ENCODE measurements at places on chromosomes 2 and 18.

- peak; percentile 15 for DNase-seq
These were observed 43.8 kb downstream of the CDH19 start for GRCh38 chr18:66560094-66560493.

- DNase-seq = no peak
These were observed 57.6 kb downstream of the SFXN5 start for GRCh38 chr2:73013936-73014335.

- no peak for DNase-seq
These were observed 29.6 kb downstream of the CYRIA start for GRCh38 chr2:16635791-16636699.

GRCh38 chr18:11700876-11701275 lies 11.8 kb downstream of the GNAL start:
- DNase-seq = no peak

DNA sequence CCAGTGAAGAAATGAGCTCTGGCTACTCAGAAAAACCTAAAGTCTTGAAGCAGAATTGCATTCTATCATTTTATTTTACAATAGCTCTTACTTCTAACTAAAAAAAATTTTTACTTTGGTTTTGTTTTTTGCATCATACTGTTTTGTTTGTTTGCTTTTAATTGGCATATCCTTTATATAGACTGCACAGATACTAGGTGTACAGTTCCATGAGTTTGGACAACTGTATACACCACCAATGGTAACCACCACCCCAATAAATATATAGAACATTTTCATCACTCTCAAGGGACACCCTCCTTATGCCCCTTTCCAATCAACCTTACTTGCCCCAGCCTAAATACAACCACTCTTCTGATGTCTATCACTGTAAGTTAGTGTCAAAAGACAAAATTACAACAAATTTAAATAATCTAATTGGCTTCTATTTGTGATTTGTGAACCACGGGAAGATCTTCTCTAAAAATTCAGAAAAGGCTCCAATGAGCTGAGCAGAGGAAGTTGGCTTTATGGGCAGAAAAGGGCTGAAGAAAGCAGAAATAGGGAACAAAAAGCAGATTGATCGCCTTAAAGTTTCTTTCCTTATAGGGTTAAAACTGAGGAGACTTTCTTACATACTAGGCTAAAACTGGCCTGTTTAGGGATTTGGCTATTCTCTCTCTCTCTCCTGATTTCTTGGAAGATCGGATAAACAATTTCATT lies 22.2 kb upstream of the SOS1 start:
- no peak for DNase-seq

GRCh38 chr18:8602040-8602439 lies 7.2 kb upstream of the RAB12 start:
- no peak for DNase-seq

GRCh38 chr2:118611691-118612090 lies 235.8 kb downstream of the EN1 start:
- no peak for DNase-seq

DNA sequence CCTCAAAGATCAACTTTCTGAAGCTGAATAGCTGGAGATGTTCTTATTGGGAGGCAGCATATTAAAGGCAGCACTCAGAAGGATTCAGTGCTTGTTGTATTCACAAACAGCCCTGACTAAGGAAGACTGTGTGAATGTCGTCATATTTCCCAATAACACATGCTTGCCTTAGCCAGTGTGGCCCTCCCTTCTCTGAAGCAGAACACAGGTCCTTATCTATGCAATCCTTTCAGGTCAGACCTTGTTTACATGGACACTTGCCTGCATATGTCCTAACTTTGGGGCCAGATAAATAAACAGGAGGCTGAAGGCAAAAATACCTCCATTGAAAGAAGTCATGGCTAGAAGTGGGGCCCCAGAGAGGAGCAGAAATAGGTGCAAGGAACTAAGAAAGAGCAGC lies 97.2 kb downstream of the SLC4A3 start:
- DNase-seq = no peak

- no peak for DNase-seq
These were observed 81.3 kb downstream of the NFATC1 start for GRCh38 chr18:79476918-79477571.

DNA sequence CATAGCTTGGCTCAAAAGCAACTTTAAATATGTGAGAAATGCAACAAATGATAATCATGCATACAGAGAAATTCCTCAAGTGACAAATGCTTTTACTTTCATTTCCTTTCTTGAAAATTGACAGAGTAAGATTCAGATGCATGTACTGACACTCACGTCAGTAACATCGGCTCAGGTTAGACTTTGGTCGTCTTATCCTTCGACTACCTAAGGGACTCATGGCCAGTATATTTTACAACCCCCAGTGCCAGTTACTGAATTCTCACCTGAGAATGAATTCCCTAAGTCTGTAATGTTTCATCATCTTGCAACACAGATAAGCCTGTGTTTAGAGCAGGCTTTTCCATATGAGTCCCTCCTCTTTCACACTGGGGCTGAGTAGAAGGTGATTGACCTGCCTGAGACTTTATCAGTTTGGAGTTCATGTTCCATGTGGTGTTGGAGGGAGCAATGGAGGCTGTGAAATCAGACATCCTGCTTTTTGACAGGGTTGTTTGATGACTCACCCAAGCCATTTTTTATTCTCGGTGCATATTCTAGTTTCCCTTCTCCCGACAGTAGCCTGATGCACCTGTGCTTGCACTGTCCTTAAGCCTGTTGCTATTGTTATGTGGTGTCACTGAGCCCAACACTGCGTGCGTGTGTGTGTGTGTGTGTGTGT lies 30.5 kb upstream of the ATP8B1 start:
- no peak for DNase-seq

GRCh38 chr2:218289639-218290315 lies 2.5 kb downstream of the TMBIM1 start:
- no peak for DNase-seq

GRCh38 chr2:233199870-233200269 lies 51.6 kb upstream of the ATG16L1 start:
- DNase-seq = no peak

- no peak for DNase-seq
These were observed 29.4 kb upstream of the REEP1 start for GRCh38 chr2:86366651-86367498.

GRCh38 chr2:241859017-241859435 lies 332 bp upstream of the PDCD1 start:
- no peak for DNase-seq

DNA sequence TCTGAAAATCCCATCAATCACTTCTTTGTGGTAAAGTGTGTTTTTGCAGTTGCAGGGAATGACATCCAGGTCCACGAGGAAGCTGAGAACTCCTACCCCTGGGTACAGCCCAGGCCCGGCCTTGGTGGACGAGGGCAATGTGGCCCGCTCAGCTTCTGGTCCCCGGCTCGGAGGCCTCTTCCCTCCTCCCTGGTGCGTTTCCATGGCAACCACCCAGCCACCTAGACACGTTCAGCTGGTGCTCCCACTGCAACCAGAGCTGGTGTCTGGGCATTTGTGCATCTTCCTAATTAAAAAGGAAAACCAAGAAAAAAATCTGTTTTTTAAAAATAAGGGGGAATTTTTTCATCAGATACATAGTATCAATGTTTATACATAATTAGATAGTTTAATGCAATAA lies 603.6 kb upstream of the SALL3 start:
- DNase-seq = no peak

DNA sequence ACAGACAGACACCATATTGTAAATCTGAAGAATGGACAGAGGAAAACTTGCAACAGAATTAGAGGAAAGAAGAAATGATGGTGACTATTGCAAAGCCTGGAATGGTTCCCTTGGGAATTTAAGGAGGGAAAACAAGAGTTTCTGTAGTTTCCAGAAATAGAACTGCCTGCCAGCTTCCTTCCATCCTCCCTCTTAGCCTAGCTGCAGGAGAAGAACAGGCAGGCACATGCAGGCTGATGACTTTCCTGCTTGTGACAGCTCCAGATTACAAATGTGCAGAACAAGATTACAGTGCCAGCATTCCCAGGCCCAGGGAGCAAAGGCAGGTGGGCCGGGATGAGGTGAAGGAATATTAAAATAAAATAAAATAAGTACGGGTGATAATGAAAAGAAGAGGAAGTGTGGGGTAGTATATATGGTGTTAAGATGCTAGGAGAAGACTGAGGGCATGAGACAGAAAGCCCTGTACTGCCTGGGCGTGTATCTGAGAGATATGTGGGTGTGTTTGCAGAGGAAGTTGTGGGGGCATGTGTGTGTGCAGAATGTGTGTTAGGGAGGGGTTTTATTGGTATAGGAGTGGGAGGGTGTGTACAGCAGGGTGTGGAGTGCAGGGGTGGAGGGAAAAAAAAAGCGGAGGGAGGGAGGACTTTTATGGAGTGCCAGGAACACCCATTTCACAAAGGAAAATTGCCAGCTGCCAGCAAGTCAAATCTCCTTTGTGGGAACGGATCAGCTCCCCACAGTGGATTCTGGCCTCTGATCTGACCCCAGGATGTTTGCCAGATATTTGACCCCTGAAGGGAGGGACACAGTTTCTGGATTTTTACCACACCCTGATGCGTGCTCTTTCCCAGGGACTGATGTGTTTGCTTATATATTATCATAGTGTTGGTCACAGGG lies 43.9 kb upstream of the NEMP2 start:
- no peak for DNase-seq

DNA sequence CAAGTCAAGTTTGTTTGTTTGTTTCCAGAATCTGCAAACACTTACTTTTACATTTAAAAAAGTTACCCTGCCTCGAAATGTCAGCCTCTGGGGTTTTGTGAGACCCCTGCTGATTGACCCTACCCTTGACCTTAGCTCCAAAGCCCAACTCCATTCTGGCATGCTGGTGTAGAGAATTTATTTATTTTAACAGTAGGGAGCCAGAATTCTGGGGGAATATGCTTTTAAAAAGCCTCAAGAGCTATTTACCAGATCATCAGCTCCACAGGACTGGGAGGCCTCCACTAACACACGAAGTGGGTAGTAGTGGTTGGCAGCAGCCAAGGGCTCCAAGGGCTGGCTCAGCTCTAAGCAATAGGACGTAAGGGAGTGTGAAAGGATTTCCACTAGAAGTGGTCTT lies 23.2 kb upstream of the GREB1L start:
- DNase-seq = no peak

DNA sequence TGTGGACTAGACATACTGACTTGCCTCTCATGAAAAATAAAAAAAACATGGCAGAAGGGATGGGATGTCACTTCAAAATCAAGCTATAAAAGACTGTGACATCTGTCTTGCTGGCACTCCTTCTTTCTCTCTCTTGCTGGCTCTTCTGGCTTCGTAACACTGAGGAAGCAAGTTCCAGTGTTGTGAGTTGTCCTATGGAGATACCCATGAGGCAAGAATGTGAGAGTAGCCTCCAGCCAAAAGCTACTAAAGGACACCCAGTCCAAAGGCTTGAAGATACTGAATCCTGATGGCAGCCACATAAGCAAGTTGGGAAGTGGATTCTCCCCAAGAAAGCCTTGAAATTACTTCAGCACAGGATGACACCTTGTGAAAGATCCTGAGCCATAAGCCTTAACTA lies 376.1 kb upstream of the TMEFF2 start:
- no peak for DNase-seq

DNA sequence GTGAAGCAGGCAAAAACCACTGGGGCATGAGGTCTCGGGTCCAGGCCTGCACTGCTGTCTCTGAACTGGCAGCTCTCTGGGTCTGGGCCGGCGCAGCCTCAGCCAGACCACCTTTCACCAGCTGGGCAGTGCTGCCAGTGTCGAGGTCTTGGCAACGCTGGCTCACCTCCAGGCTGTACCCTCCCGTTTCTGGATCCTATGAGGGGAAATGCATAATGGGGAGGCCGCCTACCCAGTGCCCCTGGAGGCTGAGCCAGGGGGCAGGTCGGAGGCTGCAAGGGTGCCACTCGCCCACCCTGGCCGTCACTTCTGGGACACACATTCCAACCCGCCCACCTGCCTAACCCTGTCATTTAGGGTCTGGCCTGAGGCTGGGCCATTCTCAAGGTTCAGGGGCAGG lies 24.6 kb downstream of the KIF1A start:
- no peak for DNase-seq

DNA sequence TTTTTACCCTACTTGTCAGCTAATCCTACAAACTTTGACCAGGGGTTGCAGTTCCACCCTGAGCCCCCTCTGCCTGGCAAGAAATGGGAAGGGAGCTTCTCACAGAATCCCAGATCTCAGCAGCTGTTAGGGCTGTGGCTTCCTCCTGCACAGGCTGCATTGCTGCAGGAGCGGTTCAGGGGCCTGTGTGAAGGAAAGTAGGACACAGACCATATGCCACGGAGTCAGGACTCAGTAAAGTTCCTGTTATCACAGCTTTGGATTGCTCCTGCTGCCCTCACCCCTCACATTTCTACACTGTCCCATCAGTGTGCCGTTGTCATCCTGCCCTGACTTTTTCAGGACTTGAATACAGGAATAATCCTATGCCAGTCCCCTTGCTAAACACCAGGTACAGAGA lies 62.8 kb upstream of the SP3 start:
- no peak for DNase-seq

DNA sequence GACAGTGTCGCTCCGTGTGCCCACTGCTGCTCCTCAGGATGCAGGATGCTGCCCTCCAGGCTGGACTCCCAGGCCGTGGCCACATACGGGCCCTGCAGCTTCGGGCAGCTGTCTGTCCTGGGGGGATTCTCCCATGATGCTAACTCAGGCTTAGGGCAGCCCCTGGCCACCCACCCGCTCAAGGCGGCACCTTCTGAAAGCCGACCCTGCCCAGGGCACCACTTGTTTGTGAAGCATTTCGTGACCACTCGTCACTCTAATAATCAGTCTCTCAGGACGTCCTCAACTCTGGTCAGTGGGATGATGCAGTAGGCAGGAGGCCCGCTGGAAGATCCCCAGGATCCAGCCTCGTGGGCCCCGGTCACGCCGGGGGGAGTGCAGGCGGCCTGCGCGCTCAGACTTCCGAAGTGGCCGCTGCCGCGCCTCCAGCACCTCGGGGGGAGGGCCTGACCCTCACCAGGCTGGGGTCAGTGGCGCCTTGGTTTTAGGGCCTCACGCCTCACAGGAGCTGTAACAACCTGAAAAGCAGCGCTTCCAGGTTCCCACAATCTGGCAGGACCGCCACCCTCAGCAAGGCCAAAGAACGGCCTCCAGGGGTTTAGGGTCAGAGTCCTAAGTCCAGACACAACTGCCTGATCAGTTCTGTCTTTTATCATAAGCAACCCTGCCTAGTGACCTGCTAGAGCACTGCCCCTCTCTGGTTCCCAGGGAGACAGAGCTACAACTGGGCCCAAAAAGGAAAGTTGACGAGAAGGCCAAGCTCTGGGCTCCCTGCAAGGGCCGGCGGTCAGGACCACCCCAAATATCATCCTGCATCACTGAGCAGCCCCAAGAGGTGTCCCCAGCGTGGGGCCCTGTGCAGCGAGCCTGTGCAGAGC lies 53.0 kb downstream of the EIPR1 start:
- DNase-seq = no peak

DNA sequence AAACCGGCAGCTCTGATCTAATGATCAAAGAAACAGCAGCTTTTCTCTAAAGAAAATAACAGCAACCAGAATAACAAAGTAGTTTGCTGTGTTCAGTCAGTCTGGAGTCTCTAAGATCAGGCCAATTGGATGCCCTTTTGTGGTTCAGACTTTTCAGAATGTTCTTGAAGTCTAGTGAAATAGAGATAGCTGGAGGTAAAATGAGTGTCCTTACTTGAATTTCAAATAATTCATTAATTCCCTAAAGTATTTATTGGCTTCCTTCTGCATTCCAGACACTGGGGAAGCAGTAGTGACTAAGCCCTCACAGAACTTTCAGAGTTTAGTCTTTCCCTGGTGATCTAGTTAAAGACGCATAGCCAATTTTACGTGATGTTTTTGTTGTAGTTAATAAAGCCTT lies 58.7 kb downstream of the C18orf54 start:
- no peak for DNase-seq
